ENCODE measurements at places on chromosomes 5 and 9. TPM values are rescaled to one million over a fixed set of nuclear protein-coding genes. Genes with fewer than 3 reads are reported as not detected.

The CD180 gene
- total RNA-seq, result 2.1 TPM

The F2RL1 gene
- total RNA-seq, result 16.8 TPM

The HBEGF gene
- total RNA-seq, result 5.6 TPM

The PAEP gene
- total RNA-seq, result not detected

The TAF11L4 gene
- not detected for total RNA-seq

GRCh38 chr5:50712479-50712878 lies 46.0 kb downstream of the PARP8 start:
- no peak for DNase-seq

DNA sequence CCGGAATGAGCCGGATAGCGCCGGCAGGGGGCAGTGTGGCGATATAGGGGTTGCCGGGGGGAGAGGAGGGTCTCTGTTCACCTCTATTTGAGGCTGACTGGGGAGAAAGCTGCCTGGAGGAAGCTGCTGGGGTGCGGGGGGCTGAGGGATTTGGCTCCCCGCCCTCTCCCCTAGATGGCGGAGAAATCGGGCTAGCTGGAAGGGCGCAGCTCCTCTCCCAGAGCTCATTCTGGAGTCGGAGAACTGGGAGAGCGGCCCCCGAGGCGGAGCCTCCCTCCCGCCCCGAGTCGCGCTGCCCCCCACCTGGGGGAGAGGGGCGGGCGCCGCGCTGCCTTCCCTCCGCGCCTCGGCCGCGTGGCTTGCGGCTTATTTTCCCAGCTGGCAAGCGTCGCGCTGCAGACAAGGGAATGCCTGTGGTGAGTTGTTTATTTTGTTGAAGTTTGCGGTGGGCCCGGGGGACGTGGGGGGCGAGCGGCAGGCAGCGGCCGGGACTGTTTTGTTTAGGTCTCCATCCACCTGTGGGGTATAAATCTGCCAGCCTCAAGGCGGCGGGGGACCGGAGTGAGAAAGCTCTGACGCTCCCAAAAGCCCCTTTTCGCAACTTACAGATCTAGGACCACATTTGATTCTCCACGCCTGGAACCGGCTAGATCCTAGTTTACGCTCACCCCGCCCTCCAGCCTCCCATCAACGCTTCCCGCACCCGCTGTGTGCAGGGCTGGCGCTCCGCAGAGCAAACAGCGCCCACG lies 4.1 kb upstream of the RGMB start:
- DNase-seq, result no peak

GRCh38 chr9:89021154-89021803 lies 30.0 kb downstream of the S1PR3 start:
- no peak for DNase-seq

DNA sequence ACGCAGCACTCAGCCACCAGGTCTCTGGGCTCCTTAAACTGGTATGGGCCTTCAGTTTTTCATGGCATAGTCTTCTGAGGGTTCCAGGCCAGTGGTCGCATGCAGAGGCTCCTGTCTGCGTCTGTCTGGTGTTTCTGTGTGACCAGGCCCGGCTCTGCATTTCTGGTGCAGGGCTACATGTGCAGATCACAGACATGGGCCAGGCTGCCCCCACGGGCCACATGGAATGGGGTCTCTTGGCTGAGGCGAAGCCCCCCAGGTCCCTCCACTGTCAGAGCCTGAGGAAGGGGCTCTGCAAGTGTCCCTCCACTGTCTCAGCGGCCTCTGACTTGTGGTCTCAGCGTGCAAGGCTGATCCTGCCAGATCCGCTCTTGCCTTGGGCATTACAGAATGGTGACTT lies 15.6 kb upstream of the CARD19 start:
- DNase-seq, result no peak

- DNase-seq, result peak; percentile 53
These were observed 822 bp downstream of the RASEF start for GRCh38 chr9:83061990-83062650.

GRCh38 chr5:74596927-74597326 lies 43.6 kb downstream of the ENC1 start:
- no peak for DNase-seq

- DNase-seq, result no peak
These were observed 18.4 kb downstream of the NKD2 start for GRCh38 chr5:1026700-1027621.

DNA sequence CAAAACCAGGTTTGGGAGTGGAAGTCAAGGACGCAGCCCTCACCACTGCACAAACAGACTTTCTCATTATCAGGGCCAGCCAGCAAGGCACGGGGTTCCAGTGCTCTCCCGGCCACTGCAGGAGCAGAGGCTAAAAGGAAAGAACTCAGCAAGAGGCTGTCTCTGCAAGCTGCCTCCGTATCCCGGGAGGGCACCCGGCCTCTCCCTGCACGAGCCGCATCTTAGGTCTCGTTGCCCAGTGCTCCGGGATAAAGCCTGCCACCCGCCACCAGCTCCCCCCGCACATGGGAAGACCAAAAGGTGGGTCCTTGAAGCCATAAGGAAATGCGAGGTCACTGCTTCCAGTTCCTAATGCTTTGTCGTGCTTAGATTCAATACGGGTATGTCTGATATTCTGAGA lies 117.2 kb upstream of the SARDH start:
- no peak for DNase-seq

DNA sequence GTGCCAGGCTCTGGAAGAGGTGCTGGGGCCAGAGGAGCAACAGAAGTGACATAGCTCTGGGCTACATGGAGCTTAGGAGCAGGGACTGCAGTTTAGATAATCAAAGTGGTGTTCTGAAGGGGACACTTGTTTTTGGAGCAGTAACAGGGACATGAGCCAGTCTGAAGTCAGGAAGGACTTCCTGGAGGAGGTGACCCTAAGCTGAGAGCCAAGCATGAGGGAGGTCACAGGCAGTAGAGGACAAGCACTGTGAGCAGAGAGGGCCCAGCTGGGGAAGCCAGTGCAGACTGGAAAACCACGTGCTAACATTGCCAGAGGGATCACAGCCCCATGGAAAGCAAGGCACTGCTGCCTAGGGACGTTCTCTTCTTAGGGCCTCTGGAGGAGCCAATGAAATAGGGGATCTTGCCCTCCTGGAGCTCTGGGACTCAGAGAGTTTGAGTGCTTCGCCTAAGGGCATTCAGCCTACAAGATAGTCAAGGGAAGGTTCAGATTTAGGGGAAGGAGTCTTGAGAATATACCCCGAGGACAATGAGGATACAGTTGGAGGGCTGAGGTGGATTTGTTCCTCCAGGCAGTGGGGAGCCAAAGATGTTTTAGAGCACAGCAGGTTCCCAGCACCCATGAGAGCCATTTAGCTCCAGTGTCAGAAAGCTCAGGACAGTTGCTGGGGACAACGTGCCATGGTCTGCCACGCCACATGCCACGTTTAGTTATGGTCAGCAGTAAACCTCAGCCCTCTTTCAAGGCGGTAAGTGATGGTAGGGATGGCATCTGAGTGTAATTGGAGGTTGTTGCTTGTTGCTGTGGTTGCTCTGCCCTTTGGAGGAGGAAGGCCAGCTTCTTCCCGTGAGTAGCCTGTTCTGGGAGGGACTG lies 40.5 kb upstream of the SH3PXD2B start:
- DNase-seq, result no peak

DNA sequence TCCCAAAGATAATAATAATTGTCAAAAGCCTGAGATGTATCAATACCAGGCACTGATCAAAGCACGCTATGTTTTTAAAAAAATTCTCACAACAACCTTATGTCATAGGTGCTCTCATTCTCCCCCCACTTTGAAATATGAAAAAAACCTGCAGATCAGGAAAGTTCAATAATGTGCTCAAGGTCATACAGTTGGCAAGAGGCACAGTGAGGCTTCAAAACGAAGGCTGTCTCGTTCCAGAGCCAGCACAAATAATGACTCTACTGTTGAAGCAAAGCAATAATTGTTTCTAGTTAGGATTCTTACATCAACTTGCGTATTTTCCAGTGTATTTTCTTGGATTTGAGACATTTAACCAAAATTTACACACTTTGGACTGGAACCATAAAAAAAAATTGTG lies 88.3 kb downstream of the RAB3C start:
- DNase-seq, result no peak

DNA sequence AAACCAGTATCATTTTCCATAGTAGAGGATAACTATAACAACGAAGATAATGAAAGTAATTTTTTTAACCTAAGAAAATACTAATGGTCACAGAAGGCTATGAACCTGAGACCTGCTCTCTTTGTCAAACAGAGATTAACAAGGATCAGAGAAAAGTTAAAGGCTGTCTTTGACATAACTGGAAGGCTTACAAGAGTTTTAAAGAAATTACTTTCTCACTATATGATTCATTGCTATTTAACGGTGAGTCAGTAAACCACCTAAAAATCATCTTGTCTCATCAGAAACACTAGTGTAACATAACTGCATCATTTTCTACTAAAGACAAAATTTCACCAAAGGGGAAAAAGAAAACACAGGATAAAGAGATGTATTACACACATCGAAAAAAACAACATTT lies 19.3 kb downstream of the MLANA start:
- DNase-seq, result no peak

DNA sequence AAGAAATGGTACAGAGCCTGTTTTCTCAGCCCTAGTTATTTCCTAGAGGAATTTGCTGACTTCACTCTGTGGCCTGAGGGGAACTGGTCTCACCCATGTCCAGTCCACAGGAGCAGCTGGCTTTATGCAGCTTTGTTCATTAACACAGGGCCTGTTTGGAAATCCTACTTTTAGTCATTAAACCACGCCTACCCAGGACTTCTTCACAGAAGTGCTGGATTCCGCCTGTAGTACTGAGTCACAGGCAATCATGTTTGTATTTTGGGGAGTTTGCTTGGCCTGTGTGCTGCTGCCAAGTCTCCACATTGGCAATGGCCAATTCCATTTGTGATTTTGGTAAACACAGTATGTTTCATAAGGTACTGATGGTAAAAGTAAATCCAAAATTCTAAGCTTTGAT lies 52.8 kb downstream of the CTNND2 start:
- DNase-seq, result no peak

DNA sequence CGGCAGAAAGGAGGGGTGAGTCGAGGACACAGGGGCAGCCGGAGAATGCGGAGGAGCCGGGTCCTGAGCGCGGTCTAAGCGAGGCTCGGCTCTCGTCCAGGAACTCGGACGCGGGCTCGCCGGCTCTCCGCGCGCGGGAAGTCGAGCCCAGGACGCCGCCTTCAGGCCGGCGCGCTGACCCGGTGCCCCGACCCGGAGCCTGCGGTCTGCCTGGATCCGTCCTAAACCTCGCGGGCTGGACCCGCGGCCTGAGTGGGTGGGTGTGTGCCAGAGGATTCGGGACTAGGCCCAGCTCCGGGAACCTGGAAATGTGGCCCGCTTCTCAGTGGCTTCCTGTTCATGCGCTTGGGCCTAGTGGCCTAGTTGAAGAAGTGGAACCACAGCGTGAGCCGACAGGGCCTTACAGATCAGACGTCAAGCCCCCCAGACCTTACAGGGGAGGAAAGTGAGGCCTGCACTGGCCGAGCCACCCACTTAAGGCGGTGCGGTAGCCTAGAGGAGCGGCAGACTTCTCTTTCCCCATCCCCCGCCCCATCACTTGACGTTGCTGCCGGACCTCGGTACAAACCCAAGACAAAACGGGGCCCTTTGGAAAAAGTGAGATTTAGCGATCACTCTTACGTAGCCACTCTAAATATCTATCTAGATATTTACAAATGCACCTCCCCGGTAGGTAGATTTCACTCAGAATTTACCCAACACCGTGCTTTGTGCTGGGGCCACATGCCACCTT lies 1.2 kb downstream of the CDKN2B-AS1 start:
- DNase-seq, result peak; percentile 54

DNA sequence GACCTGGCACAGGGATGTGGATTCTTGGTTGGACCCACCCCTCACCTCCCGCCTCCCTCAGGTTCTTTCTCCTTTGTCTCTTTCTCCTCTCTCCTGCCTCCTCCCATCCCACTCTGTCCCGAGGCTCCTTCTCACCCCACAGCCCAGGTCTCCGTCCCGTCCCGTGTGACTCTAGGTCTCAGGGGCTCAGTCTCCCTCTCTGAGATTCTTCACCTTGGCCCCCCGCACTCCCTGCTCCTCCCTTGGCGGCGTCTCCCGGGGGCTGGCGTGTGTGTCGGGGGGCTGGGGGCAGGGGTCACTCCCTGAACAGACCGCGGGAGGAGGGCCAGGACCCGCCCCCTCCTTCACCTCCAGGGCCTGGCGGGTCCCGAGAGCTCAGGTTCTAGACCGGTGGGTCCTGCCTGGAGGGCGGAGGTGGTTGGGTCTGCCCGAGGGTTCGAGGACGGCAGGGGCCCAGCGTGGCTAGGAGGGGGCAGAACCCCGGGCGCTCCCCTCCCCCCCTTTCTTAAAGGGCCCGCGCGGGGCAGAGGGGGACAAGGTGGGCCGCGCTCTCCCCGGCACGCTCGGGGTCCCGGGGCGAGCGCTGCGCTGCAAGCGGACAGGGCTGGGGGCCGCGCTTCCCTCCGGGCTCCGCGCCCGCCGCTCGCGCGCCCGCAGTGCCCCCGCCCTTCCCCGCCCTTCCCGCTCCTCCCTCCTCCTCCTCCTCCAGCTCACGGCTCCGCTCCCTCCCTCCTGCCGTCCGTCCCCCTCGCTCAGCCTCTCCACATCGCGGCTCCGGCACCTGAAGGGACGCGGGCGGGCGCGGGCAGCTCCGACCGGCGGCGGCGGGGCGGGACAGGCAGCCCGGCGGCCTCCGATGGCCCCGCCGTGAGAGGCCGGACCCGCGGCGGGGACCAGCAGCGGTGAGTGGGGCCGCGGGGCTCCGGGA lies at the start of gene PSD2:
Gene PSD2, plus strand, starts transcription at position 735 of the 928 bp plus-strand sequence. CDS start 13,633 bp downstream, outside the sequence.
- DNase-seq, result no peak

DNA sequence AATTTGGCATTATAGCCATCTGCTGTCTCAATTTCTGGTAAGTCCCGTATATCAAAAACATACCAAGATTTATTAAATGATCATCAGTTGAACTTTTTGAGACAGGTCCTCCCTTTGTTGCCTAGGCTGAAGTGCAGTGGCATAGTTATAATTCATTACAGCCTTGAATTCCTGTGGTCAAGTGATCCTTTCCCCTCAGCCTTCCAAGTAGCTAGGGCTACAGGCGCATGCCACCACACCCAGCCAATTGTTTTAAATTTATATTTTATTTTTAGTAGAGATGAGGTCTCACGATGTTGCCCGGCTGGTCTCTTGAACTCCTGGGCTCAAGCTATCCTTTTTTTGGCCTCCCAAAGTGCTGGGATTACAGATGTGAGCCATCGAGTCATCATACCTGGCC lies 418.9 kb downstream of the ARHGEF28 start:
- no peak for DNase-seq

- DNase-seq, result no peak
These were observed 64.4 kb upstream of the ANGPTL2 start for GRCh38 chr9:127186806-127187205.

GRCh38 chr5:10077791-10078545 lies 171.7 kb downstream of the ATPSCKMT start:
- no peak for DNase-seq

DNA sequence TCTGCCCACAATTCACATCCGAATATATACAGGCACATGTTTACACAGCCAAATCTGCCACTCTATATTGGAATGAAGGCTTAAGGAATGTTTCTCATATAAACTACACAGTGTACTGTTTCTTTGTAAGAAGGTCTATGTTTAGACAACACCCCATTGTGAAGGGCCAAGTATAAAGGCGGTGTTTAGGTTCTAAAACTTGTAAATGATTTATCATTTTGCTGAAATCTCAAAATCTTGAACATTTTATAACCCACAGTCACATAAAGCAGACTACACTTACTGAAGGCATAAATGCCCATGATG lies 94.0 kb downstream of the ZNF608 start:
- DNase-seq, result no peak

- DNase-seq, result no peak
These were observed 6.0 kb downstream of the RNF44 start for GRCh38 chr5:176530983-176531901.

- DNase-seq, result no peak
These were observed 29.0 kb downstream of the HK3 start for GRCh38 chr5:176870110-176870591.
